ENCODE measurements at places on chromosomes 5 and 9.

DNA sequence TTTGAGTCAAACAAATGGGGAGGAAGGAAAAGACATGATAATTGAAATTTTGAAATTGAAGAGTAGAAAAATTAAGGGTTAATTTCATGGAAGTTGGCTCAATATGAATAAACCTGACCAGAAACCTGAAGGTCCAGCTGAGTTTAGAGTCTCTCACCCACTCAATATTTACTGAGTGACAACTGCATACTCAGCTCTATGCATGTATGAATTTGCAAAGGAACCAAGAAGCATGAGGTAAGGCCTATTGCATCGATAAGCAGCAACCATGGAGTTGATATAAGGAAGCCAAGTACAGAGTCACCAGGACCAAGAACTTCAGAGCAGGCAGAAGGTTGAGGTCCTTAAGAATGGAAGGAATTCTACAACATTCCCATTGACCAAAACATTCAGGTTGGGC is 163.4 kb downstream of the SEMA5A start:
- DNase-seq: no peak

DNA sequence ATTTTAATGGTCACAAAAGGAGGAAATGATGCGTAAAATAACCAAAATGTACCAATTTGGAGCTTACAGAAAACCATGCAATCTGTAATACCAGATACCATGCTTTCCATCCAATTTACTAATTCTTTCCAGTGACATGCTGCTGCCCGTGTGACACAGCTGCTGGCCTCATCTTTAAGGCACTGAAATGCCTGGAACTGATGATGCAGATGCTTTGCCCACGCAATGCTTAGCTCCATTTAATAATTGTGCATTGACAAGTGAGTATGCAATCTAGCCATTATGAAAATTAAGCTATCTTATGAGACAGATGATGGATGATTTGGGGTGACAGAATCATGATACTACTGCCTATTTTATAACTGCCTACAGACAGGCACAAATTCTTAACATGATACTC is 169.2 kb upstream of the CTNND2 start:
- DNase-seq: no peak

DNA sequence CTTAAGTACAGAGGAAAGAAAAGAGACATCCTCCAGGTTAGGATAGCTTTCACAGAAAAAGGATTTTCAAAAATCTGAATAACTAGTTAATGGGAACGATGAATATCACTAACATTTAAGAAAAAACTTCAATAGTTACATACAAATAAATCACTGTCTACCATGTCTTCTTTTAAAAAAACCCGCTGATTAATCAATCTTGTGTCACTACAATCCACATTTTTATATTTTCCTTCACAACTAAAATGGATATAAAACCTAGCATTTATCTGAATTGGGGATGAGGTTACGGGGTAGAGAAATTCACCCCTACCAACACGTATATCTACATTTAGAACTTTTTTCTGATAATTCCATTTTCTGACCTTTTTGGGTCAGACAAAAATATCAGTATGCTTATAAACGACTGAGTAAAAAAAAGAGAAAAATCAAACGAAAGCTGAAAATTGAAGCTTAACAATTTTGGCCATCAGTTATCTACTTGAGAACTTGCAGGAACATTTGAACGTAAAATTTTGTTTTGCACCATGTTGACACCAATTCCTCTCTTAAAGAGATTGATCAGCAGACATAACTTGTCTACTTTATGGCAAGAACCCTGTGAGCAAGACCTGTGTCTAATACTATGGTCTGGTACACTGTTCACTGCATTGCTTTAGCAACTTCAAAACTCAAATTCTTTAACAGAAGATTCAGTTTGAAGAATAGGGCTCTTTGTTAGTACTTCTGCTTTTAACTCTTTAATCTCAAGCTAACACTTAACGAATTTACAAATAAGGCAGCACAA is 4.8 kb downstream of the NR3C1 start:
- no peak for DNase-seq

- DNase-seq: no peak
Measured at GRCh38 chr9:14238079-14238478, 75.9 kb downstream of the NFIB start.
